ENCODE measurements at places on chromosomes 2 and 18. TPM values are rescaled to one million over a fixed set of nuclear protein-coding genes. Genes with fewer than 3 reads are reported as not detected.
A peak's percentile ranks its signal among the peaks of the same experiment; 100 is the strongest.

The AQP12A gene
- polyA plus RNA-seq: not detected

GRCh38 chr2:20838016-20838415, 15.1 kb upstream of the LDAH start:
- H3K27me3 ChIP-seq: peaks cover 13% of the 10 kb centered on the region
- H3K27ac ChIP-seq: no peak overlapping the region
- no peak for DNase-seq
- no peaks in the 10 kb centered on the region for H3K4me1 ChIP-seq
- no peak overlapping the region for H3K4me3 ChIP-seq
- no peaks in the 10 kb centered on the region for H3K36me3 ChIP-seq

- H3K36me3 ChIP-seq: peaks cover 3% of the 10 kb centered on the region
- DNase-seq: no peak
- peaks cover 35% of the 10 kb centered on the region for H3K4me1 ChIP-seq
- no peak overlapping the region for H3K4me3 ChIP-seq
Measured at GRCh38 chr2:54947136-54947535, 103.1 kb downstream of the RTN4 start.

- H3K4me3 ChIP-seq: no peak overlapping the region
- H3K27me3 ChIP-seq: peaks cover 2% of the 10 kb centered on the region
- H3K4me1 ChIP-seq: peaks cover 77% of the 10 kb centered on the region
- DNase-seq: no peak
Measured at GRCh38 chr2:197058777-197059300, 132.3 kb upstream of the PGAP1 start.

DNA sequence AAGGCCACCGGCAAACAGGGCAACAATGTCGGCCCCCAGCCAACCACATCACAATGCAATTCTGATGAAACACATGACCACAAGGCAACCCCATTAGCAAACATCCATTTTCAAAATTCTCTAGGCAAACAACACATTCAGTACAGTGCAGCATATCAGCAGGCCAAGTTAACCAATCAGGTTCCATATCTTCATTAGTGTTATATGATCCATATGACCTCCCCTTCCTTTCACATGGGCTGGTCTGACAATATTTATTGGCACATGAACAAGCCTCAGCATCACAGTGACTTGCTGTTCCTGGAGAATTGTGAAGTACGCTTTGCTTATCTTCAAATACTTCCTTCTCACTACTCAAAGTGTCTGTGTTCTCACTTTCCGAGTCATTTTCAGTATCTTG, 19.8 kb downstream of the RNF103 start:
- H3K4me1 ChIP-seq: no peaks in the 10 kb centered on the region
- H3K4me3 ChIP-seq: no peak overlapping the region
- no peak overlapping the region for H3K27ac ChIP-seq

DNA sequence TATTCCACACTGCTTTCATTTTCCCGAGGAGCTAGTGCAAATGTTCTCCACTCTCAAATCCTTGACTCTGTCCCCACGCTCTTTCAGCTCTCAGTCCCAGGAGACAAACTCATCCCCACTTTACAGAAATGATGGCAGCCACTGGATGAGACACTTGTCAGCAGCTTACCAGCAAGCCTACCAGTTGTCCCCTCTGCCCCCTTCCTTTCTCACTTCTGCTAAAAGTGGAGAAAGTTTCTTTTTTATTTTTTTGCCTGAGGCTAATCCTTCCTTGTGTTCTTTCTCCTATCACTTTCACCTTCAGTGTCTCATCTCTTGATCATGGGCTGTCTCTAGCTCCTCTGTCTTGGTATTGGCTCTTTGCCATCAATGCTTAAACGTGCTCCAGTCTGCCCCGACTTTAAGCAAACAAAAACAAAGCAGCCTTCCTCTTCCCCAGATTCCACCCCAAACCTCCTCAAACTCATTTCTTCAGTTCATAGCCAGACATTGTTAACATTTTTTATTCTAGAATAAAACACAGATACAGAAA, 64.5 kb downstream of the TTC32 start:
- no peak overlapping the region for H3K4me3 ChIP-seq
- H3K36me3 ChIP-seq: no peaks in the 10 kb centered on the region
- H3K27me3 ChIP-seq: peaks cover 4% of the 10 kb centered on the region

- H3K27me3 ChIP-seq: peaks cover 5% of the 10 kb centered on the region
- no peak overlapping the region for H3K27ac ChIP-seq
- H3K36me3 ChIP-seq: peaks cover 4% of the 10 kb centered on the region
- peaks cover 38% of the 10 kb centered on the region for H3K4me1 ChIP-seq
- H3K4me3 ChIP-seq: no peak overlapping the region
- peak; percentile 64 for DNase-seq
Measured at GRCh38 chr2:191051825-191052778, 38.1 kb upstream of the STAT1 start.

- H3K36me3 ChIP-seq: no peaks in the 10 kb centered on the region
- H3K27ac ChIP-seq: no peak overlapping the region
- H3K4me1 ChIP-seq: no peaks in the 10 kb centered on the region
- no peak for DNase-seq
- no peak overlapping the region for H3K4me3 ChIP-seq
Measured at GRCh38 chr2:127175041-127175721, 44.9 kb downstream of the CYP27C1 start.

DNA sequence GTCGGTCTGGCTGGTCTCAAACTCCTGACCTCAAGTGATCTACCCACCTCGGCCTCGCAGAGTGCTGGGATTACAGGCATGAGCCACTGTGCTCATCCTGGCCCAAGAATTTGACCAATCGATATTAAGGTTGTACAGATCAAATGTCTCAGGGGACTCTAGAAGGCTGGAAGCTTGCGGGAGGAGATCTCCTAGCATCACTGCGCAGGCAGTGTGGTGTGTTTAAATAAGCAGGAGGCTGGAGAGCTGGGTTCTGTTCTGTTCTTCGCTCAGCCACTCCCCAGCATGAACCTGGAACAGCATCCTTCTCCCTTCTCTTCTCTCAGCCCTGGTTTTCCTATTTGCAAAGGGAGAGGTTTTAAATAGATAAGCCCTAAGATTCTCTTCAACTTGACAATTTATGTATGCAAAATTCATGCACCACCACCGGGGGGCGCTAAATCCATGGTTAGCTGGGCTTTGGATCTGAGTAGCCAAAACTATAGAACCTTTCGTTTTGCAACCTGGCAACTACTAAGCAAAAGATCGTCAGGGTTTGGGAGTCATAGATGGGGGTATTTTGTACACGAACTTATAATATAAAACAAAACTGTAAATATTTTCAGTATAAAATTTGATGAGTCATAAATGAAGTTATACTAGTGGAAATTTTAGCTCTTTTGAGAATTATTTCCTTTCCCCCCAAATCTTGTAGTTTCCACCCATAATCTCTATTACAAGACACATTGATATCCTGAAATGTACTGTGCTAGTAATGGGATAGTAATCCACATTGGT, 60.6 kb downstream of the SLC16A14 start:
- H3K27me3 ChIP-seq: no peaks in the 10 kb centered on the region
- no peak overlapping the region for H3K27ac ChIP-seq
- H3K36me3 ChIP-seq: no peaks in the 10 kb centered on the region
- DNase-seq: peak; percentile 61
